ENCODE measurements at places on chromosomes 5 and 9.
A peak's percentile ranks its signal among the peaks of the same experiment; 100 is the strongest.

DNA sequence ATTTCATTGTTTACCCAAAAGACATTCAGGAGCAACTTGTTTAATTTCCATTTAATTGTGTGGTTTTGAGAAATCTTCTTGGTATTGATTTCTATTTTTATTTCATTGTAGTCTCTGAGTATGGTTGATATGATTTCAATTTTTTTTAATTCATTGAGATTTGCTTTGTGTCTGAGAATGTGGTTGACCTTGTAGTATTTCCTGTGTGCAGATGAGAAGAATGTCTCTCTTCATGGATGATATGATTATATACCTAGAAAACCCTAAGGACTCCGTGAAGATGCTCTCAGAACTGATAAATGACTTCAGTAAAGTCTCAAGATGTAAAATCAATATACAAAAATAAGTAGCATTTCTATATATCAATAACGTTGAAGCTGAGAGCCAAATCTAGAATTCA is 202.4 kb upstream of the CDH9 start:
- no peak for DNase-seq

DNA sequence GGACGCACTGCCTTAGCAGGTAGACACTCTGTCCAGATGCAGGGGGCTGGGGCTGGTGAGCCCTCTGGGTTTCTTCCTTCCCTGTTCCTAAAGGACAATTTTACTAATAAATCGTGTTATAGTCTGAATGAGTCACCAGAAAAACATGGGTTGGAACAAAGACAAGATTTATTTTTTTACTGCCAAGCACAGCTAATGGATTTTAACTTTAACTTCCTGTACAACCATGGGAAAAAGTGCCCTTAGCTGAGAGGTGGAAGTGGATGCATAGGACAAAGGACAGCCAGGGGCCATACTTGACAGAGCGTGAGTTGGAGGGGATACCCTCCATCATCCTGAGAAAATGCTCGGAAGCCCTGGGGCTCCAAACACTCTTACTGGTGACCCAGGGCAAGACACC is 300.7 kb downstream of the MSX2 start:
- DNase-seq = no peak

DNA sequence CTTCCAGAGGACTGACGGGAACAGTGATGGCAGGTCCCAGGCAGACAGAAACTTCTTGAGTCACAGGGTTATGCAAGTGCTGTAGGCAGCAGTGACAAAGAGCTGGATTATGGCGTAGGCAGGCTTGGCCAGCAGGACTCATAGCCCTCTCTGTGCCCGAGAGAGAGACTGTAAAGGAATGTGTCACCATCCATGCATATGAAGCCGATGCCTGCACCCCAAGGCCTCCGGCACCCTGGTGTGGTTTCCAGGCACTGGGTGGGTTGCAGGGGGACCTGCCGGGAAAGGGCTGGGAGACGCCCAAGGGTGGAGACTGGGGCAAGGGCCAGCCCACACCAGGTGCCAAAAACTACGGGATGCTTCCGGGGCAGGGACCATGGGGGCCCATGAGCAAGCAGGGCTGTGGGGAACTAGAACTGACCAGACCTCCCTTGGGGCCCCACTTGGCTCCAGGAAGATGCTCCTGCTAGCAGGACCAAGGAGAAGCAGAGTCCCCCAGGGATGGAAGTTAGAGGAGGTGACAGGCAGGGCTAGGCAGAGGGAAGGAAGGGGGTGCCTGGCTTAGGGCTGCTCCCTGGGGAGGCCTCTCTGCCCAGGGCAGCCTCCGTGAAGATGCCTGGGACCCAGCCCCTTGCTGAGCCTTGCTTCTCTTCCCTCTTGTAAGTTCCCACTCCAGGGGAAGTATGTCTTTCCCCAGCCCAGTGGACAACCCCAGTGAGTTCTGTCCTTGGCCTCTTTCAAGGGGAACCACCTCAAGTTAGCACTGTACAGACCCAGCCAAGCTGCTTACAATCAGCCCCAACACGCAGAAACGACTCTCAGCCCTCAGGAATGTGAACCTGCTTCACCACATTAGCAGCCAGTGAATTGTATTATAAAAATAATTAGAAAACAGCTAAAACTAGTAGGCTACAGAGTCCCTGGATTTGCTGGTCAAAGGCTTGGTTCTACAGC is 10.5 kb upstream of the IPPK start:
- DNase-seq = no peak

DNA sequence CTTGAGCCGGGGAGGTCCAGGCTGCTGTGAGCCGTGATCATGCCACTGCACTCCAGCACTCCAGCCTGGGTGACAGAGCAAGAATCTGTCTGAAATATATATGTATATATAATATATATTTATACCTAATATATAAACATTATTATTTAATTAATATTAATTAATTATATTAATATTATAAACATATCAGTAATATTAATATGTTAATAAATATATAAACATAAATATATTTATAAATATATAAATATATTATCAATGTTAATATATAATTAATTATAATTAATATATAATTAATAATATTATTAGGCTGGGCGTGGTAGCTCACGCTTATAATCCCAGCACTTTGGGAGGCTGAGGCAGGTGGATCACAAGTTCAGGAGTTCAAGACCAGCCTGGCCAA is 41.1 kb downstream of the F2R start:
- no peak for DNase-seq

- DNase-seq = no peak
These were observed 89.9 kb downstream of the PPARGC1B start for GRCh38 chr5:149820012-149820411.

GRCh38 chr5:166441-167372 is 24.6 kb upstream of the LRRC14B start:
- DNase-seq = no peak

GRCh38 chr5:180018347-180019060 is 53.1 kb downstream of the RNF130 start:
- no peak for DNase-seq

DNA sequence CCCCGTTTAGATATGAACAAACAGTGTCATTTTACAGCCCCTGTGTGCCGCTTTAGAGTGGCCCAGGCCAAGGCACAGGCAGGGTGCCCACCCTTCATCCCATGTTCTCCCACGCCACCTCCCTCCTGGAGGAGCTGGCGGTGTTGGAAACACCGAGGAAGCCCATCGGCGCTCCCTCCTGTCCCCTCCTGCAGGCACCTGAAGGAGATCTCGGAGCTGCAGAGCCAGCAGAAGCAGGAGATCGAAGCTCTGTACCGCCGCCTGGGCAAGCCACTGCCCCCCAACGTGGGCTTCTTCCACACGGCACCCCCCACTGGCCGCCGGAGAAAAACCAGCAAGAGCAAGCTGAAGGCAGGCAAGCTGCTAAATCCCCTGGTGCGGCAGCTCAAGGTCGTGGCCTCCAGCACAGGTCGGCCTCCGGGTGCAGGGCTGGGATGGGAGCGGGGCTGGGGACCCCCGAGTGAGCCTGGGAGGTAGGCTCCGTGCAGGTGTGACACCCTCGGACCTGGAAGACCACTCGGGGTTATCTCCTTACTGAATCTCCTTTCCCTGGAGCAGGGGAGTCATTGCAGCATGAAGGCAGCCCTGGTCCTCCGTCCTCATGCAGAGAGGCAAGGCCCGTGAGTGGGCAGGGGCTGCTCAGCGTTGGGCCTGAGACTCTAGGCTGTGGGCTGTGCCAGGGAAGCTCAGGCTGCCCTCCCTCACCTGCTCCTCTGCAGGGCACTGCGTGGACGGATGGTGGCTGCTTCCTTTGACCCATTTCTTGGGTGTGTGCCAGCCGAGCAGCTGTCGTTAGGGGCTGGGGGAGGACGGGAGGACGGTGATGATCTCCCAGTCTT is 113.9 kb downstream of the WNK2 start:
- DNase-seq = no peak

- no peak for DNase-seq
These were observed 121.6 kb downstream of the WNK2 start for GRCh38 chr9:93305497-93306020.

DNA sequence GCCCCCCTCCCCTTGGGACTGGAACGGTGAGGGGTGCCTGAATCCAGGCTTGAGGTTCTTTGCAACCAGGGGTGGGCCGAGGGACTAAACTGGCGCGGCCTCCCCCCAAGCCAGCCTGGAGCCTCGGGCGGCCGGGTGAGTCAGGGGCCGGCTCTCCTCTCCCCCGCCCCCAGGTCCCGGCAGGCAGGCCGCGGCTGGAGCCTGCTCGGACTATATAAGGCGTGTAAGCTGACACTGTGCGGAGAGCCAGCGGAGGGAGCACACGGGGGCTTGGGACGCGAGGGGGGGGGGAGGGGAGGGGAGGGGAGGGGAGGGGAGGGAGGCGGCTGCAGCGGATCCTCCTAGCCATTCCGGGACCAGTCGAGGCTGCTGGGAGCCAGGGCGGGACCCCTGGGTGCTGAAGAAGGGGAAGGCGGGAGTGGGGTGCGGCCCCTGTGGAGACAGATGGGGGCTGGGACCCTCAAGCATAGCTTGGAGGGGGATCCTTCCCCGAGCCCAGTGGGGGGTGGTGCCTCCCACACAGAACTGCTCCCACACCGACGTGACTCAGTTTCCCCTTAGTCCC is 595 bp downstream of the PDLIM7 start:
- DNase-seq = no peak

GRCh38 chr5:173497685-173498084 is 118.8 kb downstream of the BOD1 start:
- DNase-seq = no peak

DNA sequence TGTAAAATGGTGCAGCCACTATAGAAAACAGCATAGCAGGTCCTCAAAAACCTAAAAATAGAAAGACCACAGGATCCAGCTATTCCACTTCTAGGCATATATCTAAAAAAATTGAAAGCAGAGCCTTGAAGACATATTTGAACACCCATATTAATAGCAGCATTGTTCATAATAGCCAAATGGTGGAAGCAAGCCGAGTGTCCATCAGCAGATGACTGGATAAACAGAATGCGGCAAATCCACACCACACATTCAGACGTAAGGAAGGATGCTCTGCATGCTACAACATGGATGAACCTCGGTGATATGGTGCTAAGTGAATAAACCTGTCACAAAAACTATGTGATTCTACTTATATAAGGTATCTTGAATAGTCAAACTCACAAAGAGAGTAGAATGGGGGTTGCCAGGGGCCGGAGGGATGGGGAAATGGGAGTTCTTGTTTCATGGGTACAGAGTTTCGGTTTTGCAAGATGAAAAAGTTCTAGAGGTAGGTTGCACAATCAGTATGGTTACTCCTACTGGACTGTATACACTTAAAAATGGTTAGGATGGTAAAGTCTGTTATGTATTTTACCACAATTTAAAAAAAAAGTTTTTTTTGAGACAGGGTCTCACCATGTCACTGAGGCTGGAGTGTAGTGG is 17.1 kb upstream of the HSD17B3 start:
- DNase-seq = no peak

DNA sequence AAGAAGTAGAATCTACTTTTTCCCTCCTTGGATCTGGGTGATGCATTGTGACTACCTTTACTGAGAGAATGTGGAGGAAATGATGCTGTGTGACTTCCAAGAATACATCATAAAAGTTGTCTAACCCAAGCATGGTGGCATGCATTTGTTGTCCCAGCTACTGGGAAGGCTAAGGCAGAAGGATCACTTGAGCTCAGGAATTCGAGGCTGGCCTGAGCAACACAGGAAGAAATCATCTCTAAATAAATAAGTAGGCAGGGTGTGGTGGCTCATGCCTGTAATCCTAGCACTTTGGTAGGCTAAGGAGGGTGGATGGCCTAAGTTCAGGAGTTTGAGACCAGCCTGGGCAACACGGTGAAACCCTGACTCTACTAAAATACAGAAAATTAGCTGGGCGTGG is 143.2 kb upstream of the VLDLR start:
- DNase-seq = no peak

GRCh38 chr9:137075275-137075775 is 2.0 kb upstream of the UAP1L1 start:
- DNase-seq = no peak

DNA sequence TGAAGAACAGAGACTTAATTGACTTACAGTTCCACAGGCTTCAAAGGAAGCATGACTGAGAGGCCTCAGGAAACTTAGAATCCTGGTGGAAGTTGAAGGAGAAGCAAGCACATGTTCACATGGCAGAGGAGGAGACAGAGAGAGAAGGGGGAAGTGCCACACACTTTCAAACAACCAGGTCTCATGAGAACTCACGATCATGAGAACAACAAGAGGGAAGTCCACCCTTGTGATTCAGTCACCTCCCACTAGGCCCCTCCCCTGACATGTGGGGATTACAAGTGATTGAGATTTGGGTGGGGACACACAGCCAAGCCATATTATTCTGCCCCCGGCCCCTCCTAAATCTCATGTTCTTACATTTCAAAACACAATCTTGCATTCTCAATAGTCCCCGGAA is 19.5 kb downstream of the NR3C1 start:
- peak; percentile 37 for DNase-seq

GRCh38 chr9:132424857-132425674 is 15.1 kb downstream of the CFAP77 start:
- no peak for DNase-seq

DNA sequence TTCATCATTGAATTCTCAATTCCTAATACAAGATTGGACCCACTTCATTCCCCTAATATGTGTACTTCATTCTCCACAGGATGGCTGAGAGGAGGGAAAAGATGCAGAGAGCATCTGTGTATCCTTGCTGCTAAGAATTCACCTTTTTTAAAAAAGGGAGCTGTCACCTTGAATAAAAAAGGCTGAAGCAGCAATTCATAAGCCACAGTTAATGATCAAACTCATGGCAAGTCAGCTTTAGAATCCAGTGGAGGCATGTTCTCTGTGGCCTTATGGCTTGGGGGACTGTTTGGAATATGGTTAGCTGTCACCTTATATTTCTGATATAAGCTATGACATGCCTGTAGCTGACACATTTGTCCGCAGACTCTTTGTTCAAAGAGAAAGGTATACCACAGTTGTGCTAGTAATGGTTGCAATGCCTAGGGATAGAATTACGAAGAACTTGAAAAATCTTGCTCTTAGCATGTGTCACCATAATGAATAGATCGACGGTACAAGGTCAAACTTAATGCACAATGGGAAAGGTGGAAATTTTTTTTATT is 256.8 kb upstream of the TNC start:
- DNase-seq = no peak

- no peak for DNase-seq
These were observed 225.5 kb upstream of the ELAVL2 start for GRCh38 chr9:24051587-24051986.

- no peak for DNase-seq
These were observed 82.1 kb upstream of the MOCS2 start for GRCh38 chr5:53191548-53192165.
